CD4-positive, alpha-beta T cell treated with Interleukin-15 for 4 hours (primary cell): ENCODE measurements at places on chromosomes 1 and 21.

DNA sequence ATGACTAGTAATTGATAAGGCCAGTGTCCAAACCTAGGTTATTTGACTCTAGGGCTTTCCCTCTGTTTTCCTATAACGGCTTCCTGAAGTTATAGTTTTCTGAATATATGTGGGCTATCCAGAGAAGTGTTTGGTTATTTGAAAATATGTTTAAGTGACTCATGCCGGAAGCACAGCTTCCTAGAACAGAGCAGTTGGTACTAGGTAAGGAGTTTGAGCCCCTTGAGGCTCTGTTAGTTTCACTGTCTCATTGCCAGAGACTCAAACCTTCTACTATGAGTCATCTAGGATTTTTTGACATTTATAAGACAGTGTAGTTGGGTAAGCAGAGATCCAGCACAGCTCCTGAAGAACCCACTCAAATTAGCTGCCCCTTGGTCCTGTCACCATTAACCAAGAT lies 27.1 kb upstream of the LEPR start:
- peak; percentile 47 for DNase-seq

- DNase-seq: no peak
Observed at GRCh38 chr1:193729429-193729828, 543.0 kb upstream of the B3GALT2 start.

GRCh38 chr21:44929799-44930542 lies 9.3 kb upstream of the ITGB2 start:
- no peak for DNase-seq

- DNase-seq: no peak
Observed at GRCh38 chr1:90512441-90512840, 204.7 kb downstream of the BARHL2 start.

DNA sequence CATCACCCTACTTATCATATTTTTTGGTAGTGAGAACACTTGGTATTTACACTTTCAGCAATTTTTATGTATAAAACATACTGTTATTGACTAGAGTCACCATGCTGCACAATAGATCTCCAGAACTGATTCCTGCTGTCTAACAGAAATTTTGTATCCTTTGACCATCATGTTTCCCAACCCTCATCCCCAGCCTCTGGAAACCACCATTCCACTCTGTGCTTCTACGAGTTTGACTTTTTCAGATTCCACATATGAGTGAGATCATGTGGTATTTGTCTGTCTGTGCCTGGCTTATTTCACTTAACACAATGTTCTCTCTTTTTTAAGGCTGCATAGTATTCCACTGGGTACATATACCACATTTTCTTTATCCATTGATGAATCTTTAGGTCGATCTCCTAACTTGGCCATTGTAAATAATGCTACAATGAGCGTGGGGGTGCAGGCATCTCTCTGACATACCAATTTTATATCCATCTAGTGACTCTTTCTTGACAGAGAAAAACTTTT lies 115.9 kb upstream of the RUNX1 start:
- no peak for DNase-seq
